ENCODE measurements at places on chromosomes 7 and 10.

DNA sequence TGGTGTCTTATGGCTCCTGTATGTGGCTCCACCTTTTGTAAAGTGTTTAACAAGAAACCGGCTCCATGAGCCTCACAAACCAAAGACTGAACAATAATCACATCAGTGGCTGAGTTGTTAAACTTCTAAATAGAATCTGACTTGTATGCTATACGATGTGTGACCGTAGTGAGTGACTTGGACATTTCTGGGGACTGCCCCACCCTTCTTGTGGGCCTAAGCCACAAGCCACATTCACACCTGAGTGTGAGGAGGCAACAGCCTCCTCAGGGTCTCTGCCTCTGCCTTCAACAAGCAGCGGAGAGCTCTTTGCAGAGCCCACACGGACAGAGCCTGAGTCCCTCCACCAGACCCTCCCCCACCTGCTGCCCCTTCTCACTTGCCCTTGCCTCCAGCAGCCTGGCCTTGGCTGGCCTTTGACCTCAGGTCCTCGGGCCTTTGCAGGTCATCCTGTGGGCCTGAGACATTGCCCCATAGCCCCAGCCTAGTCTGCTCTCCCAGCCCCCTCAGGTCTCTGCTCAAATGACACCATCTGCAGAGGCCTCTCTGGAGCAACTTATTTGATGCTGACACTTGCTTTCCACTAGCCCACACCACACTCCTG lies 156.8 kb upstream of the TNS3 start:
- no peak for DNase-seq

- DNase-seq: no peak
Observed at GRCh38 chr7:37493810-37494209, 45.1 kb upstream of the ELMO1 start.

GRCh38 chr10:17712717-17713471 lies 39.1 kb upstream of the TMEM236 start:
- DNase-seq: no peak

GRCh38 chr7:129047761-129048160 lies 7.2 kb downstream of the TNPO3 start:
- DNase-seq: no peak

- no peak for DNase-seq
Observed at GRCh38 chr7:123961771-123962170, 36.7 kb downstream of the SPAM1 start.
